HCT116 (cell line): ENCODE measurements at places on chromosomes 5 and 9. TPM values are rescaled to one million over a fixed set of nuclear protein-coding genes. Genes with fewer than 3 reads are reported as not detected.

Gene ZDHHC11B
- total RNA-seq: 3.8 TPM

Gene ANKRD31
- 0.30 TPM for total RNA-seq

Gene IL7R
- 0.98 TPM for total RNA-seq

Gene NR5A1
- 0.64 TPM for total RNA-seq

Gene RAB3C
- not detected for total RNA-seq

Gene HOMER1
- 21.4 TPM for total RNA-seq

Gene PCDHA9
- not detected for total RNA-seq

Gene SLC6A18
- total RNA-seq: not detected

Gene EIF4E1B
- total RNA-seq: 0.07 TPM

Gene PIP5KL1
- total RNA-seq: 37.6 TPM

Gene ARSB
- total RNA-seq: 4.8 TPM

Gene CYSTM1
- 56.0 TPM for total RNA-seq

Gene TRUB2
- total RNA-seq: 42.1 TPM

Gene NTRK2
- not detected for total RNA-seq

Gene DAPK1
- total RNA-seq: 5.6 TPM

Gene CNTFR
- not detected for total RNA-seq

Gene SIT1
- total RNA-seq: not detected

Gene ECSCR
- total RNA-seq: not detected

Gene PCDHGA3
- not detected for total RNA-seq

Gene RPS14
- 2,557 TPM for total RNA-seq

Gene TGFBI
- 0.64 TPM for total RNA-seq
